Glomerular endothelial cell (primary cell): ENCODE measurements at places on chromosomes 7 and 10.

DNA sequence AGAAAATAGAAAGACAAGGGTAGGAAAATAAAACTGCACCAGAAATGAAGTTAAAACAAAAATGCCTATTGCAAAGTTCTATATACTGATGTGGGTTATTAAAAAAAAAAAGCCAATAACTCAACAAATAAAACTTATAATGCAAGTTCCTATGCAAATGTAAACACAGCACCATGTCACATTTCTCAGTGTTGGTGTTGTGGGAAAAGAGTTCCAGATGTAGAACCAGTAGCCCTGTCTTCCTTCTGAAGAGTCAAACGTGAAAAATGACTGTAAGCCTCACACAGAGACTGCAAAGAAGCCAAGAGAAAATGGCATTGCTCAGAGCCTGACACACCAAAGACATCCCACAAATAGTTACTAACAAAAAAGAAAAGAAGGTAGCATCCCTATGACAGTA is 10.1 kb downstream of the PON2 start:
- DNase-seq, result no peak

- DNase-seq, result no peak
Measured at GRCh38 chr10:118901906-118902305, 127.6 kb upstream of the NANOS1 start.

- no peak for DNase-seq
Measured at GRCh38 chr10:34687434-34688210, 127.5 kb downstream of the PARD3 start.

- no peak for DNase-seq
Measured at GRCh38 chr7:131540491-131541162, 15.8 kb downstream of the PODXL start.
